ENCODE measurements at places on chromosomes 1 and 21.

DNA sequence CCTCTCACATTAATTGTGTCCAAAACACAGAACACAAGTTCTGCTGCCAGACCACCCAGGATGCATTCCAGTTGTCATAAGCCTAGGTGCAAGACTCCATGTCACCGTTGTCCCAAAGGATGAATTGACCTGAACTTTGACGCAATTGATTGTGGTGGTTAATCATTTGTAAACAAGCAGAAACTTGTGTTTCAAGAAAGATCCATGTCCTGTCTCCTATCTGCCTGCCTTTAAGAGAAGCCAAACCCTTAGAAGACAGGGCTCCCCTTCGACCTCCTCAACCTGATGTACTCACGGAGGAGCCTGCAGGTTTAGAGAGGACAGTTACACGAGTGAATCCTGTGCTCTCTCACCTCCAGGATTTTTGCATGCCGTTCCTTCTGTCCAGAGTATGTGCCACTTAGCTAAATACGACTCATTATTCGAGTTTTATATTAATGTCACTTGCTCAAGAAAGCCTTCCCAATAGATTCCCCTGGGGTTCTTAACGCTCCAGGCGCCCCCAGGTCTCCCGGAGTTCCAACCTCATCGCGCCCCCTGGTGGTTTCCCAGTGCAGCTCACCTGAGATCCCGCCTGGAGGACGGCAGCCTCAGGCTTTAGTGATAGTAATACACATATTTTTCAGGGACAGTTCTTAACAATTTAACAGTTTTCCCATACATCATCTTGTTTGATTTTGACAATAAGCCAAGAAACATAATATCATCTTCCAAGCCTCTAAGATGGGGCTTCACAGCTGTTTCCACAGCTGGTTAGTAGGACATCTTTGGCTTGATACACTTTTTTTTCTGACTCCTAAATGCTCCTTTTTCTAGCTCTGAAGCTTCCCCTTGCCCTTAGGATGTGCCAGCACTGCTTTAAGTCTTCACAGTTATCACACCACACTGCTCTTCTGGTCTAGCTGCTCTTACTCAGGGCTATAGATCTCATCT is 2.4 kb upstream of the C8B start:
- H3K36me3 ChIP-seq: no peaks in the 10 kb centered on the region
- no peak overlapping the region for H3K27ac ChIP-seq
- H3K4me3 ChIP-seq: no peak overlapping the region
- DNase-seq: no peak
- peaks cover 12% of the 10 kb centered on the region for H3K27me3 ChIP-seq
- H3K4me1 ChIP-seq: no peaks in the 10 kb centered on the region

DNA sequence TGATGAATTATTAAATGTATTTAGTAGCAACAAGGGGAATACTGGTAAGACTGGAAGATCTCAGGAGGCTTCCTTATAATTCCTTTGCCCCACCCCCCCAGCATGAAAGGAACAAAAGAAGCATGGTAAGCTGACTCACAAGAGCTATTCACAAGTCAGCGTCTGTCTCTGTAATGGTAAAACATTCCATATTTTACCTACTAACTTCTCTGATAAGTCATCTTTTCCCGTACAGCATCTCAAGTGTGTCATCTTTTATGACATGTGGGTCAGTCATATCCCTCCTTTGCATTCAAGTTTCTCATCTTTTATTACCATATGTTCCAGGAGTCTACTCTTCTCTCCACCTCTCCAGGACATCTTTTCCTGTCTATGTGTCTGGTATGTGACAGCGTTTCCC is 241.3 kb downstream of the PLA2G4A start:
- no peak overlapping the region for H3K27ac ChIP-seq
- no peak for DNase-seq
- no peaks in the 10 kb centered on the region for H3K27me3 ChIP-seq
- H3K4me1 ChIP-seq: no peaks in the 10 kb centered on the region

GRCh38 chr1:51956528-51957509 is 33.7 kb downstream of the RAB3B start:
- no peaks in the 10 kb centered on the region for H3K36me3 ChIP-seq
- peaks cover 20% of the 10 kb centered on the region for H3K4me1 ChIP-seq

GRCh38 chr1:28893403-28894102 is 20.8 kb upstream of the EPB41 start:
- no peaks in the 10 kb centered on the region for H3K27me3 ChIP-seq
- H3K27ac ChIP-seq: peak overlapping the region; percentile 39
- peaks cover 39% of the 10 kb centered on the region for H3K4me1 ChIP-seq
- peaks cover 1% of the 10 kb centered on the region for H3K36me3 ChIP-seq
- H3K4me3 ChIP-seq: no peak overlapping the region

DNA sequence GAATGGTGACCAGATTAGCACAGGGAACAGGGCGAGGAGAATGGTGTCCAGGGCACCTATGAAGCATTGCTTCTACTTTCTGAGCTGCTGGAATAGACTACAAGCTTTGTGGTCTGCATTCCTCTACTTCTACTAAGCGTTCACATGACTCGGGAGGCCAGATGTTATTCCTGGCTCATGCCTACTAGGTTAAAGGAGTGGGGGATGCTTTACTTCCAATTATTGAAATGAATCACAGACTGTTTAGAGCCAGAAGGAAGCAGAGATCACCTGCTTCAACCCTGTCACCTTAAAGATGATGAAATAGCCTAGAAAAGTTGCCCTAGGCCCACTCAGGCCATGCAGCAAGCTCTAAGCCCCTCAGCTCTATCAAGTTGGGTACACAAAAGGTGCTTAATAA is 633.5 kb downstream of the KIF26B start:
- H3K4me1 ChIP-seq: no peaks in the 10 kb centered on the region
- peaks cover 2% of the 10 kb centered on the region for H3K36me3 ChIP-seq
- H3K4me3 ChIP-seq: no peak overlapping the region
- no peak overlapping the region for H3K27ac ChIP-seq

- no peaks in the 10 kb centered on the region for H3K36me3 ChIP-seq
- no peak overlapping the region for H3K27ac ChIP-seq
- no peaks in the 10 kb centered on the region for H3K27me3 ChIP-seq
Observed at GRCh38 chr1:92442351-92442750, 44.4 kb downstream of the GFI1 start.

GRCh38 chr1:200337410-200337809 is 72.4 kb downstream of the ZNF281 start:
- no peaks in the 10 kb centered on the region for H3K27me3 ChIP-seq
- H3K36me3 ChIP-seq: no peaks in the 10 kb centered on the region
- H3K27ac ChIP-seq: peak overlapping the region; percentile 91
- H3K4me1 ChIP-seq: peaks cover 25% of the 10 kb centered on the region
- DNase-seq: no peak

GRCh38 chr1:3042481-3042880 is 21.2 kb downstream of the ACTRT2 start:
- no peak overlapping the region for H3K27ac ChIP-seq
- H3K36me3 ChIP-seq: no peaks in the 10 kb centered on the region
- no peak overlapping the region for H3K4me3 ChIP-seq
- DNase-seq: no peak

DNA sequence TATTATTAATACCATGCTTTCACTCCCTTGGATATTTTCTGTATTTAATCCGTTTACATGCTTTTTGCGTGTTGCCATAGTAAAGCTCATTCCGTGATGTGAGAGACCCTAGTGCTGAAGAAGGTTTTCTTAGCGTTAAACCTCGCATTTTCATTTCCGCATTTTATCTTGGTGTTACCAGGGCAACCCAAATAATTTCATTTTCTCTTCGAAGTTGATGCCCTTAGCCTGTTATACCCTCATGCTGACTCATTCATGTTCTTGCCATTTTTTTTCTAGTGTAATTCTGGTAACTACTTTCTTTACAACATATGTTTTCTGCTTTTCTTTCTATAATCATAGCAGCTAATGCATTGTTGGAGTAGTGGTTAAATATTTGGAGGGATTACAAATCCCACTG is 37.2 kb downstream of the LRRC8C start:
- H3K4me1 ChIP-seq: peaks cover 23% of the 10 kb centered on the region
- DNase-seq: peak; percentile 75
- H3K27ac ChIP-seq: peak overlapping the region; percentile 91
- no peaks in the 10 kb centered on the region for H3K36me3 ChIP-seq
- no peaks in the 10 kb centered on the region for H3K27me3 ChIP-seq

GRCh38 chr1:28249013-28249865 is 10.1 kb upstream of the SESN2 start:
- peak overlapping the region; percentile 76 for H3K4me3 ChIP-seq
- no peaks in the 10 kb centered on the region for H3K27me3 ChIP-seq
- H3K36me3 ChIP-seq: no peaks in the 10 kb centered on the region
- no peak for DNase-seq
- H3K4me1 ChIP-seq: peaks cover 27% of the 10 kb centered on the region

GRCh38 chr1:31920956-31921355 is 17.2 kb downstream of the PTP4A2 start:
- DNase-seq: no peak
- H3K27me3 ChIP-seq: no peaks in the 10 kb centered on the region
- H3K4me1 ChIP-seq: peaks cover 32% of the 10 kb centered on the region
- H3K36me3 ChIP-seq: peaks cover 18% of the 10 kb centered on the region

GRCh38 chr1:117707371-117707770 is 101.5 kb downstream of the TENT5C start:
- peaks cover 18% of the 10 kb centered on the region for H3K27me3 ChIP-seq
- no peaks in the 10 kb centered on the region for H3K4me1 ChIP-seq
- H3K4me3 ChIP-seq: no peak overlapping the region
- DNase-seq: no peak

DNA sequence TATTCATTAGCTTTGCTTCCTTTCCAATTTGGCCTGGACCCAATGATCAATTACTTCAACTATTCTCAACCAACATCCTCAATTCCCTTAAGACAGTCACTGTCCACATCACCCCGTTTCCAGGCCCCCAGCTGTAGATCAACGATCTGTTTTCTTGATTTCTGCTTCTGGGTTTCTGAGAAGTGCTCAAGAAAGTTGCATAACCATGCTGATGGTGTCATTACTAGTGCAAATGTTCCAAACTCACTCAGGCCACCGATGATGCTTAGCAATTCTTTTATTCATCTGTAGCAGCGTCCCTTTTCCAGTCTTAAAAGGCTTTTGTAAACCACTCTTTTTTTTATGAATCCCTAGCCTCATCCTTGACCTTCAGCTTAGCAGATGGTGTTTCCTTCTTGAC is 155.8 kb upstream of the PTGFR start:
- H3K27ac ChIP-seq: no peak overlapping the region
- H3K36me3 ChIP-seq: no peaks in the 10 kb centered on the region
- no peaks in the 10 kb centered on the region for H3K4me1 ChIP-seq
- no peak for DNase-seq

DNA sequence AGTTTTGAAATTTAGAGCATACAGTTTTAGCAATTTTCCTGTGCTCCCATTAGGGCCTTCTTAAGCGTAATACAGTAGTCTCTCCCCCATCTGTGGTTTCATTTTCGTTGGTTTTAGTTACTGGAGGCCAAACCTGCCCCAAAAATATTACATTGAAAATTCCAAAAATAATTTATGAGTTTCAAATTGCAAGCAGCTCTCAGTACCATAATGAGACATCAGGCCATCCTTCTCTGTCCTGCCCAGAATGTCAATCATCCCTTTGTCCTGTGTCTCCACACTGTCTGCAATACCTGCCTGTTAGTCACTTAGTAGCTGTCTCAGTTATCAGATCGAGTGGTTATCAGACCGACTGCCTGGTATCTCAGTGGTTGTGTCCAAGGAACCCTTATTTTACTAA is 45.4 kb downstream of the ADSS2 start:
- H3K4me3 ChIP-seq: no peak overlapping the region
- no peaks in the 10 kb centered on the region for H3K27me3 ChIP-seq
- no peak for DNase-seq

GRCh38 chr1:184649451-184649888 is 105.2 kb downstream of the EDEM3 start:
- H3K27me3 ChIP-seq: peaks cover 7% of the 10 kb centered on the region
- no peak overlapping the region for H3K27ac ChIP-seq
- DNase-seq: no peak
- H3K36me3 ChIP-seq: no peaks in the 10 kb centered on the region

DNA sequence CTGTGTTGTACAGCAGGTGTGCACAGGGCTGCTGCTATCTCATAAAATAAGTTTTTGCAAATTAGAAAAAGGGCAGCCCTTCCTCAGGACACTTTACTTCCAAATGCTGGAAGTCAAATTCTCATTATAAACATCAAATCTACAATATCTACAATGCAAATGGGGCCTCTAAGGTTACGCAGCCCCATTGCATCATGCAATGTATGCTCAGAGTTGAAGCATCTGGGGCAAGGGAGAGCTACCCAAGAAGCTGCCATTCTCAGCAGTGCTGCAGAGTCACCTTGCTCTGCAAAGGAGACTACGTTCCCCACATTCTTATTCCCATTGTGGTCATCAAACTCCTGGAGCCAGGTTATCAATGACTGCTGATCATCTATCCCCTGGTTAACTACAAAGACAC is 208.9 kb upstream of the POGK start:
- no peak for DNase-seq
- no peak overlapping the region for H3K4me3 ChIP-seq
- H3K4me1 ChIP-seq: no peaks in the 10 kb centered on the region
- H3K27me3 ChIP-seq: peaks cover 9% of the 10 kb centered on the region
- H3K36me3 ChIP-seq: no peaks in the 10 kb centered on the region

GRCh38 chr1:159935305-159935704 is 10.0 kb upstream of the TAGLN2 start:
- no peaks in the 10 kb centered on the region for H3K36me3 ChIP-seq
- H3K4me1 ChIP-seq: peaks cover 39% of the 10 kb centered on the region
- H3K4me3 ChIP-seq: no peak overlapping the region
- H3K27ac ChIP-seq: no peak overlapping the region
- no peak for DNase-seq

DNA sequence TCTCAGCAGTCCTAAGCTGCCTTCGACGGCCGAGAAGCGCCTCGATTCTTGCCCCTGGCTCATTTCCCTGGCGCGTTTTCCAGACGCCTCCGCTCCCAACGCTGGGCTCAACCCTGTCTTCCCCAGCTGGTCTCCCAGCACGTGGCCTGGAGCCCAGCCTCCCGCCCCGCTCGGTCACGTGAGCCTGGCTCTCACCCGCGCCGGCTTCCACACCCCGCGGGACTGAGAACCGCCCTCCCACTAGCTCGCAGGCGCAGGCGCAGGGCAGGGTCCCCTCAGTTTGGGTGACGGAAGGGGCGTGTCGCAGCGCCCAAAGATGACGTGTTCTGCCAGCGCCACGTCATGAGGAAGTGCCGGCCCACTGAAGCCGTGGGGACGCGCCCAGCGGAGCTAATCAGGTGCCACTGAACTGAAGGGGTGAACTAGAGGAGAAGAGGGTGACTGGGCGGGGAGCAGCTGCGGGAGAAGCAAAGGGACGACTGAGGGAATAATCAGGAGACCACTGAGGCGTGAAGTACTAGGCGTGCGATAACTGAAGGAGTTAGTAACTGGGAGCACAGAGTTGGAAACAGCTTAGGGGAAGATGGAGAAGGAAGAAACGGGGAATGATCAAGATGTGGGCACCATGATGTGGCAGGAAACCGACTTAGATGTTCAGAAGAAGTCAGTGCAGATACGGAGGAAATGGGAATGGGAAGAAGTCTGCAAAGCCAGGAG is at the start of gene DHDDS:
TSS of gene DHDDS (plus strand) at position 343 of the 717 bp plus-strand sequence. CDS start 625 bp downstream, outside the sequence.
- H3K27ac ChIP-seq: peak within 1 kb of the TSS; percentile 94
- peaks cover 6% of the 10 kb centered on the region for H3K36me3 ChIP-seq
- H3K4me3 ChIP-seq: peak within 1 kb of the TSS; percentile 92
- peak; percentile 93 for DNase-seq
- H3K4me1 ChIP-seq: peaks cover 12% of the 10 kb centered on the region

GRCh38 chr21:35021546-35021945 is 27.6 kb downstream of the RUNX1 start:
- H3K4me1 ChIP-seq: peaks cover 26% of the 10 kb centered on the region
- no peaks in the 10 kb centered on the region for H3K27me3 ChIP-seq
- H3K36me3 ChIP-seq: peaks cover 18% of the 10 kb centered on the region
- H3K4me3 ChIP-seq: no peak overlapping the region
- no peak overlapping the region for H3K27ac ChIP-seq

- DNase-seq: no peak
- H3K4me3 ChIP-seq: no peak overlapping the region
- H3K27me3 ChIP-seq: peaks cover 20% of the 10 kb centered on the region
- H3K36me3 ChIP-seq: no peaks in the 10 kb centered on the region
Observed at GRCh38 chr21:42424914-42425541, 21.3 kb downstream of the UBASH3A start.

Data from memory B cell (primary cell).